ENCODE measurements at places on chromosomes 7 and 10.
A peak's percentile ranks its signal among the peaks of the same experiment; 100 is the strongest.

DNA sequence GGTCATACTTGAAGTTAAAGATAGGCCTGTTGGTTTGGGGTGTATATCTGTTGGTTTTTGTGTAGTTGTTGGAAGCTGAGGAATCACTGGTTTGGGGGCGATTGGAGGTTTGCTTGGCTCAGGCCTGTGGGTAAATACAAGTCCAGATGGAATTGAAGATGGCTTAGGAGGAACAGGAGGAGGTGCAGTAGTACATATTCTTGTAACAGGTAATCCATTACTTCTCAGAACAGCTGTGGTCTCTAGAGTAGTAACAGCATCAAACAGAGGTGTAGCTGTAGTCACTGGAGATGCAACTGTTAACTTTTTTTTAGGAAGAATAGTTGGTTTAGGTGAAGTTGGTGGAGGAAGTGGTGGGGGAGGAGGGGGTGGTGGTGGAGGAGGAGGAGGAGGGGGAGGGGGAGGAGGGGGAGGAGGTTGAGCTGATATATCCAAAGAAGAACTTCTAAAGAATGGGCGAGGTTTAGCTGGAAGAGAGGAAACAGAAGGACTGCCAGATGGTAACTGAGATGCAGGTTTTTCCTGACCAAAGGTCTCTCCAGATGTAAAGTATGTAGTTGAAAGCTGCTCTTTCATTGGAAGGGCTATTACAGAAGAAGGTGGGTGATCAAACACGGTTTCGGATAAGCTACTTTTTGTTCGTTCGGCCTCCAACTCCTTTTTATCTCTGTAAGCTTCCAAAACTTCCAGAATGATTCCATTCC is 209.2 kb downstream of the PCLO start:
- no peak for DNase-seq

GRCh38 chr10:3889961-3890522 is 105.0 kb upstream of the KLF6 start:
- no peak for DNase-seq

DNA sequence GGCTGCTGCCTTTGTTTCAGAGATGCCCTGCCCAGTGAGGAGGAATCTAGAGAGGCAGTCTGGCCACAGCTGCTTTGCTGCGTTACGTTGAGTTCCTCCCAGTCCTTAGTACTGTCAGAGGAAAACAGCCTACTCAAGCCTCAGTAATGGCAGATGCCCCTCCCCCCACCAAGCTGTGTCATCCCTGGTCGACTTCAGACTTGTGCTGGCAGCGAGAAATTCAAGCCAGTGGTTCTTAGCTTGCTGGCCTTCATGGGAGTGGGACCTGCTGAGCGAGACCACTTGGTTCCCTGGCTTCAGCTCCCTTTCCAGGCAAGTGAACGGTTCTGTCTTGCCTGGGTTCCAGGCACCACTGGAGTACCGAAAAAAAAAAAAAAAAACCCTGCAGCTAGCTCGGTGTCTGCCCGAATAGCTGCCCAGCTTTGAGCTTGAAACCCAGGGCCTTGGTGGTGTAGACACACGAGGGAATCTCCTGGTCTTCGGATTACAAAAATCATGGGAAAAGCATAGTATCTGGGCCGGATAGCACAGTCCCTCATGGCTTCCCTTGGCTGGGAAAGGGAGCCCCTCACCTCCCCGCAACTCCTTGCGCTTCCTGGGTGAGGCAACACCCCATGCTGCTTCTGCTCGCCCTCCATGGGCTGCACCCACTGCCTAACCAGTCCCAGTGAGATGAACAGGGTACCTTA is 9.1 kb downstream of the SDHAF3 start:
- no peak for DNase-seq

- no peak for DNase-seq
Observed at GRCh38 chr10:74334221-74334620, 183.2 kb downstream of the ADK start.

DNA sequence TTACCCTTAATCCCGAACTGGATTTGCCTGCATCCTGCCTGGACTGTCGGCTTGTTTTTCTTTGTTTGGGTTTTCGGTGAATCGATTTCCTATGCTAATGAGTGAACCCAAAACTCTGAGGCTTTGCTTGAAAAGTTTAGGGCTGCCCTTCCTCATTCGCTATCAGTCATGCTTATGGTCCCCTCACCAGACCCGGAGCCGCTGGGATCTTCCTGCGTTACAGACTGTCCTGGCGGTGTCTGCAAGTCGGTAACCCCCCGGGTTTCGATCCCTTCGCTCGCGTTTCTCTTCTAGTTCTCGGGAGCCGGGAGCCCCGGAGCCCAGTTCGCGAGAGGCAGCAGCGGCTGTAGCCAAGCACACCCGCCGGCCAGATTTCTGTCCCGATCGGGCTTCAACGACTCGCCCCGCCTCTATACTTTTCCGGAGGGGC is 2.2 kb downstream of the EMX2 start:
- DNase-seq, result no peak

DNA sequence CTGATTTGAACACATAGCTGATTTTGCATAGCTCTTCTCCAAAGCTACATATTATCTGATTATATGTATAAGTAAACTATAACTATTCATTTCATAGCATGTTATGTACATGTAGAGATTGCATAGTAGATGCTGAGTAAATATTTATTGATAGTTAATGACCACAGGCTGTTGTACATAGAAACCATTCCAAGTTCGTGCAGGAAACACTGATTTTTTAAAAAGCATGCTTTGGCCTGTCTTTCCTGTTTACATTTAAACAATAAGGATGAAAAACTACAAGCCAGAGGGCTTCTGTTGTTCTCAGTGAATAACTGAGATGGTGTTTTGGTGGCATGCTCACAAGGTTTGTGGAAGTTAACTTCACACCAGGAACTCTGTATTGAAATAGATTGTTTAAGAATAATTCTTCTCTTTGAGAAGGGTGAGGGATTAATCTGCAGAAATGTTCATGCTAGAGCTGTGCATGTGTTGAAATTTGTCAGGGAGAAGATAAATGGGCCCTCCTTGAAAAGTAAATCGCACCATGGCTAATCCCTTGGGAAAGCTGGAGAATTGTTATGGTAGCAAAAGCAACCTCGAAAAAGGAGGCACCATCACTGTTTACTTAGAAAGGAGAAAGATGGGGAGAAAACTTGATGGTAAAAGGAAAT is 120.2 kb upstream of the SP8 start:
- DNase-seq, result no peak

- DNase-seq, result no peak
Observed at GRCh38 chr7:47799524-47799923, 148.7 kb downstream of the PKD1L1 start.

- no peak for DNase-seq
Observed at GRCh38 chr7:114107522-114107921, 188.7 kb upstream of the PPP1R3A start.

- no peak for DNase-seq
Observed at GRCh38 chr7:141522657-141523342, 28.4 kb upstream of the AGK start.

DNA sequence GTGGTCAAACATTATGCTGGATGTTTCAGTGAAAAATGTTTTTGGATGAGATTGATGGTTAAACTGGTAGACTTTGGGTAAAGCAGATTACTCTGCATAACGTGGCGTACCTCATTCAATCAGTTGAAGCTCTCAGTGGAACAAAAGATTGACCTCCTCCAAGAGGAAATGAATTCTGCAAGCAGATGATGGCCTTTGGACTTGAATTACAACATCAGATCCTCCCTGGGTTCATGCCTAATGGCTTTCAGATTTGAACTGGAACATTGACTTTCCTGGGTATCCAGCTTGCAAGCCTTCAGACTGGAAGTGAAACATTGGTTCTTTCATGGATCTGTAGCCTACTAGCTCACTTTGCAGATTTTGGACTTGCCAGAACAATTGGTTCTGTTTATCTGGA is 169.3 kb upstream of the MALRD1 start:
- DNase-seq, result no peak

DNA sequence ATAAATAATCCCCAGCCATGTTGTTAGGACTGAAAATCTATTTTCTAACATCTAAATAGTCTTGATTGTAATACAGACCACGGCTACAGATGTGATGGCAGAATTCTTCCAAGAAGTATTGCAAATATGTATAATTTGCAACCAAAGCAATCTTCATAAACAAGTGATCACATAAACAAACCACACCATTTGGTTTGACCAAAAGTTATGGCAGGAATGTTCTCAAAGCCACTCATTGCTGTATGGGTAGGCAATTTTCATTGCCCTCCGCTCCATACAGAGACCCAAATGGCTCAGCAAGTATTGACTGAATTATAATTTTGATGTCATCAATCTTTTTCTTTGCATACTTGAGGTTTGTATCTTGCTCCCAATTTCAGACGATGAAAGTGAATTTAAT is 19.0 kb upstream of the RHOBTB1 start:
- no peak for DNase-seq

- no peak for DNase-seq
Observed at GRCh38 chr10:44465401-44466115, 80.7 kb upstream of the CXCL12 start.

DNA sequence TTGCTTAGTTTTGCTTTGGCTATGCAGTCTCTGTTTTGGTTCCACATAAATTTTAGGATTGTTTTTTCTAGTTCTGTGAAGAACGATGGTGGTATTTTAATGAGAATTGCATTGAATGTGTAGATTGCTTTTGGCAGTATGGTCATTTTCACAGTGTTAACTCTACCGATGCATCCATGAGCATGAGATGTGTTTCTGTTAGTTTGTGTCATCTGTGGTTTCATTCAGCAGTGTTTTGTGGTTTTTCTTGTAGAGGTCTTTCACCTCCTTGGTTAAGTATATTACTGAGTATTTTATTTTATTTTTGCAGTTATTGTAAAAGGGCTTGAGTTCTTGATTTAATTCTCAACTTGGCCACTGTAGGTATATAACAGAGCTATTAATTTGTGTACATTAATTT is 78.2 kb upstream of the ZNF92 start:
- no peak for DNase-seq

GRCh38 chr7:25754751-25755150 is 397.2 kb upstream of the NFE2L3 start:
- DNase-seq, result no peak

DNA sequence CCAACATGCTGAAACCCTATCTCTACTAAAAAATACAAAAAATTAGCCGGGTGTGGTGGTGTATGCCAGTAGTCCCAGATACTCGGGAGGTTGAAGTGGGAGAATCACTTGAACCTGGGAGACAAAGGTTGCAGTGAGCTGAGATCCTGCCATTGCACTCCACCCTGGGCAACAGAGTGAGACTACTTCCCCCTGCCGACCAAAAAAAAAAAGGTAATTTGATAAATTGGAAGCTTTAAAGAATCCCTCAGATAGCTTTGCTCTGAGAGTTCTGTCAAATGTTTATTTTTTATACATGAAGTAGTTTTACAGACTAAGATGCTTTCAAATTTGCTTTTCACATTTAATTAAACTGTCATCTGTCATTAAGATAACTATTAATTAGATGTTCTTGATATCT is 563.3 kb upstream of the LRRTM3 start:
- no peak for DNase-seq

GRCh38 chr7:157041514-157042277 is 31.2 kb upstream of the MNX1 start:
- no peak for DNase-seq

DNA sequence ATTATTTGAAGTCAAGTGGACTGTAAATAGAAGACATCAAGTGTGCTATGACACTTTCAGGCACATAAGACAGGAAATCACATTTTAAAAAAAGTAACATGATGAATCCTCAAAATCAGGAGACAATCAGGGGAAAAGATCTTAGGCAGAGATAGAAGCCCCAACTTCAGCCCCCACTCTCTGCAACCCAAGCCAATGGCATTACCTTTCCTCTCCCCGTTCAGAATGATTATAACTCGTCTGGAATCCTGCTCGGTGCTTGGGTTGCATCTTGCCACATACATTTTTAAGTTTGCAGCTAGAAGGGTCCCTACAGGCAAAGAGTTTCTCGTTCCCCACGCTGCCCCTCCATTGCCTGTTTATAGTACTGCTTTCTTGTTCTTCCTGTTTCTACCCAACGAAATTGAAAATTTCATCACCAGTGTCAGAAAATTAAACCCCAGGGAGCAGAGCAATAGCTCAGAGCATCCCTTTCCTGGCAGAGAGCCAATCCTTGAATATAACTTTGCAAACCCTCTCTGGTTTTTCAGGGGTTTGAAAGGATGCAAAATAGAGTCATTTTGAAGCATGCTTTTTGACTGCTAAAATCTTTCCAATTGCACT is 260.5 kb upstream of the AOAH start:
- DNase-seq, result peak; percentile 57

- DNase-seq, result no peak
Observed at GRCh38 chr7:9582824-9583223, 1149.4 kb downstream of the NXPH1 start.

DNA sequence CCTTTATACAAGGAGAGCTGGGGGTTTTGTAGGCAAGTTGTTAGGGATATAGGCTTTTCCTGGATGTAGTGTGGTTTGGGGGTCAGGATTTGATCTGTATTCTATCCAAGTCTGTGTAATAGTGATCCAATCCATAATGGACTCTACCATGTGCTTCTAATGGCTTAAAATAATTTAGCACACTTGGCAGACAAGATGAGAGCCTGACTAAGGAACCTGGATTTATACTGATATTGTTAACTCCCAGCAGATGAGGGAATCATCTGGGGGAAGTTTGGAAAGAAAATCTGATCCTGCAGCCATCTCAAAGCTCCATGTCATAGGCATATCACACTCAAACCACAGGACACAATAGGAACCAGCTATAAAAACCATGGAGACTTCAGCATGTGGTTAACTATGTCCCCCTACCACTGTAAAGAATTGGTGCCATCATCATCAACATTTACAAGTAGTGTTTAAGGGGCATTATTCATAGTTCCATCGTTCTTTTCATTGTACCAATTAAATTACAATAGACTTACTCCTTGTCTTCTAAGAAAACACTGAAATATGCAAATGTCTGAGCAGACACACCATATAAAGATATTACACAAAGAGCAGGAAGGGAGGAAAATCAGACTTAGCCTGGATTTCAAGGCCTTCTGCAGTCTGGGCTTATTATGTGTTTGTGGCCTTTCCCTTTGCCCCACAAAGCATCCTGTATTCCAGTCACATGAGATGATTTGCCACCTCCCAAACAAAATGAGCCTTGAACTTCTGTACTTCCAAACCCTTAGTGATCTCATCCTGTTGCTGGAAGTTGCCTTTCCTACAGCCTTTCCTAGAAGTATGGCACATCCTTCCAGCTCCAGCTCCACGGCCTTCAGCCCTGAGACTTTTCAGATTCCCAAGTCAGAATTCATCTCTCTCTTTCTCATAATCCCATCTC is 22.5 kb upstream of the HPS1 start:
- DNase-seq, result no peak

DNA sequence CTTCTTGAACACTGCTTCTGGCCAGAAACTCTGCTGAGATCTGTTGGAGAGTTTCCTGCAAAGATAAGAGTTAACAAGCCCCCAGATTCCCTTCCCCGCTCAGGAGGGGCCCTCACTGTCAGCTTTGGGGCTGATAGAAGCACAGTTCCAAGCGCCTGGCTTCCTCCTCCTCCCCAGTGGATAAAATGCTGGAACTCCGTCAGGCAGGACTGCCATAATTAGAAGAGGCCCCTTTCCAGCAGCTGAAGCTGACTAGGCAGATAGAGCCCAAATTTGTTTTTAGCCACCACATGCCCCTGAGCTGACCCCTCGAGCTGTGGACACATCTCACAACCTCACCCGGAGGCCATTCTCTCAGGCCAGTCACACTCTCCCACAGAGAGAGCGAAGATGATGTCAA is 89.4 kb downstream of the TBXAS1 start:
- DNase-seq, result no peak

- peak; percentile 11 for DNase-seq
Observed at GRCh38 chr7:36207451-36208291, 54.6 kb downstream of the EEPD1 start.

- DNase-seq, result peak; percentile 48
Observed at GRCh38 chr10:129784891-129785290, 179.2 kb downstream of the EBF3 start.

GRCh38 chr10:85667638-85668233 is 698.9 kb downstream of the GRID1 start:
- DNase-seq, result no peak

- no peak for DNase-seq
Observed at GRCh38 chr10:85603151-85603940, 763.2 kb downstream of the GRID1 start.

All from HL-60 (cell line).